ENCODE measurements at places on chromosomes 7 and 10. TPM values are rescaled to one million over a fixed set of nuclear protein-coding genes. Genes with fewer than 3 reads are reported as not detected.

GSDME gene
- polyA plus RNA-seq = 87.6 TPM

CCDC3 gene
- polyA plus RNA-seq = 8.4 TPM

CEP55 gene
- 6.8 TPM for polyA plus RNA-seq

FGFR2 gene
- 23.6 TPM for polyA plus RNA-seq

FAM24A gene
- not detected for polyA plus RNA-seq

- no peak for DNase-seq
These were observed 51.1 kb downstream of the ARMC3 start for GRCh38 chr10:22978918-22979317.

GRCh38 chr7:101172854-101173751 is 7.0 kb downstream of the NAT16 start:
- peak; percentile 25 for DNase-seq

DNA sequence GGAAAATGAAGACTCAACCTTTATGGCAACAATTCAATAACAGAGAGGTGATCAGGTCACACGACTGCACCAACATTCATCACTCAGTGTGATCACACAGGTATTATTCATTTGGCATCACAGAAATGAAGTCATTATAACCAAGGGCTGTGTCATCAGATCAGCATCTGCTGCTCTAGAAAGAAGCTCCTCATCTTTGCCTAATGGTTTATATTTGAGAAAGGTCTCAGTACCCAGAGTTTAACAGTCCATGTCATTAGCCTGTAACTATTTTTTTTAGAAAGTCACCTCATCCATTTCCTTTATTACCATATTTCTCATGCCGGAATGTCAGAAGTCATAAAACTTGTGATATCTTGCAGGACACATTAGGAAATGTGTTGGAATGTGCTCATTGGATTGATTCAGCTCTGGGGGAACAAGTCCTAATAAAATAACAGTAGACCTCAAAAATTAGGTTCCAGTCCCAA is 45.1 kb upstream of the PRKG1 start:
- DNase-seq = no peak

GRCh38 chr7:52955522-52955921 is 79.9 kb upstream of the POM121L12 start:
- no peak for DNase-seq

DNA sequence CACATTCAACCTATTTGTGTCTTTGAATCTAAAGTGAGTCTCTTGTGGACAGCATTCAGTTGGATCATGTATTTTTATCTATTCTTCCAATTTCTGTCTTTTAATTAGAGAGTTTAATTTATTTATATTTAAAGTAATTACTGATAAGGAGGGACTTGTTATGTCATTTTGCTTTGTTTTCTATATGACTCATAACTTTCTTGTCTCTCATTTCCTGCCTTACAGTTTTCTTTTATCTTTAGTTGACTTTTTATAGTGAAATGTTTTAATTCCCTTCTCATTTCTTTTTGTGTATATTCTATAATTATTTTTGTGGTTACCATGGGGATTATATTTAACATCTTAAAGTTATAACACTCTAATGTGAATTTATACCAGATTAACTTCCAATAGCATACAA is 7.3 kb upstream of the ZNF518A start:
- DNase-seq = no peak

DNA sequence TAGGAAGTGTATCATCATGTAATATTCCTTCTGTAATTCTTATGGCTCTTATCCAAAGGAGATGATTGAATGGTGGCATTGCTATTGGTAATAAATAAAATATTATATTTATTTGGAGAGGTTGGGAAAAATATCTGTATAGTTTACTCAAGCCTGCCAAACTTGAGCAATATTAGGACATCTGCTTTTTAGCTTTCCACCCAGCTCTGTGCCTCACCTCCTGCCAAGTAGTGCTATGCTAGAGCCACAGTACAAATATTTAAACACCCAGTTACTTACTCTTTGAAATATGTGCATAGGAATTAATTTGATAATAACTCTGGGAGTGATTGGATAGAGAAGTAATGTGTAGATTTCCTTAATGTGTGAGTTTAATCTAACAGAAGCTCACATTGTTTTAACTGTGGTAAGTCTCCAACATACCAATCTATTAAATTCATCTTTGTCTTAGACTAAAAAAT is 129.2 kb downstream of the BBS9 start:
- DNase-seq = no peak

- DNase-seq = no peak
These were observed 78.9 kb upstream of the PRLHR start for GRCh38 chr10:118674226-118674919.

DNA sequence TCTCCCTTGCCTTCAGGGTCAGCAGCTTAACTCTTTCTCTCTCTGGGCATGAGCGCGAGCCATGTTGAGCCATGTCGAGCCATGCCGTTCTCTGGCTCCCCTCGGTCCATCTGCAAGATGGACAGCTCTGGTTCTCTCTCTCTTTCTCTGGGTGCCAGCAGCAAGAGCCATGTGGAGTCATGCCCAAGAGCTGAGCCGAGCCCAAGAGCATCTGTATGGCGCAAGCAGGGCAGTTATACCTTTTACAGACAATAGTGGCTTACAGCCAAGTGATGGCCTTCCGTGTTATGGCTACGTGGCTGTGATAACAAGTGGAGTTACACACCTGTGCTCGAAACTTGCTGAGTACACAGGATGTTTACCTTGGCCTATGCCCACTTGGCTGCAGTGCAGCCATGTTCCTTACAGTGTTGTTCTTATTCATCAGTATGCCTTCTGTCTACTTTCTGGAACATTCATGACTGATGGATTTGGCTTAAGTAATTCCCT is 327.7 kb downstream of the GLRX3 start:
- DNase-seq = no peak

DNA sequence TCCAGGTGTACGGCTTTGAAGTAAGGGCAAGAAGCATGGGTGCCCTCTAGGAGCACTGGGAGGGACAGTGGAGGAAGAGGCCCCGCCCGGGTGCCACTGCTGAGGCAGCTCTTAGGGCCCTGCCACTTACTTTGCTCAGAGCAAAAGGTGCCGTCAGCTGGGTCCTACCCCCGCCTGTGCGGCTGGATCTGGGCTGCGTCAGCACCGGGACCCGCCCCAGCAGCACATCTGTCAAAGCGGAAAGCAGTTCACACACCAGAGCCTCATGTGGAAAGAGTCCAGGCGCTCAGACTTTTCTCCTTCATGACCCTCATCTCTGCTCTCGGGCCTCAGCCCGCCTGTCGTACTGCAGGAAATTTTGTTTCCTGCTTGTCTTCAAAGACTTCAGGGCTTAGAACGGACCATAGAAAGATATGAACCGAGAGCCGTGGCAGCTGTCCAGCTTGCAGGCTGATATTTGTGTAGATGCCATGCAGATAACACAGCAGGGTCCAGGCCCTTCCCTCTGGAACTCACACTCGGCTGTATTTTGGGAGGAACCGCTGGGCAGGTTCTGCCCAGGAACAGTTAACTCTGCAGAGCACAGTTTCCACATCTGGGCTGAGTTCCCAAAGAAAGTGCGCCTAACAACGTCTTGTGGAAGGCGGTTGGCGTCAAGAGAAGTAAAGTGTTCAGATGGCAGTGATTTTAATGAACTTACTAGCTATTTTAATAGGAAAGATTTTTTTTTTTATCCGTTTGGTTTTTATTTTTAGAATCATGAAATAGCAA is 44.3 kb upstream of the PRKAR1B start:
- DNase-seq = peak; percentile 82

GRCh38 chr10:13184730-13185514 is 23.6 kb downstream of the MCM10 start:
- DNase-seq = no peak

All from large intestine (tissue), 12 donors.